ENCODE measurements at places on chromosomes 2 and 18.

GRCh38 chr2:205681401-205682238, 681 bp upstream of the NRP2 start:
- DNase-seq: no peak

GRCh38 chr2:154375579-154375931, 322.9 kb upstream of the KCNJ3 start:
- no peak for DNase-seq

DNA sequence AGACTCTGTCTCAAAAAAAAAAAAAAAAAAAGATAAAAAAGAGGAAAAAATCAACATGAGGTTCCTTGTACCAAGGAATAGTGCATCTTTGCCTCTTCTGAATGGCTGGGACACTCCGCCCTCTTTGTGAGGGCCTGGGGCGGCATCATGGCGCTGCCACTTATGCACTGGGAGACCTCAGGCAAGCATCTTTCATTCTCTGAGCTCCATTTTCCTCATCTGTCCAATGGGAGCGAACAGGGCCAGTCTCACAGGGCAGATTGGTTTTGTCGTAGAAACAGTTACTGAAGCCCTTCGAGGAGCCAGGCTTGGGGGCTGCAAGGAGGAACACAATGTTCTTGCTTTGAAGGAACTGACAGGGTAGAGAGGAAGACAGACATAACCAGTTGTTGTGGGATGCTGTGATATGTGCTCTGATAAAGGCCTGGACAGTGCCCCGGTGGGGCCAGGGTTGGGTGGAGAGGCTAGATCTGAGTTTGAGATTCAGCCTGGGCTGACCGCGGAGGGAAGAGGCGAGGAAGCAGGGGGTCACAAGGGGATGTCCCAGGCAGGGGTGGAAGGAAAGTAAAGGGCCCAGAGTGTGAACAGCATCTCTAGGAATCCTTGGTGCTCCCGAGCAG, 14.1 kb downstream of the ZFP36L2 start:
- DNase-seq: no peak

- no peak for DNase-seq
These were observed 282.4 kb upstream of the CHAC2 start for GRCh38 chr2:53485021-53485728.

DNA sequence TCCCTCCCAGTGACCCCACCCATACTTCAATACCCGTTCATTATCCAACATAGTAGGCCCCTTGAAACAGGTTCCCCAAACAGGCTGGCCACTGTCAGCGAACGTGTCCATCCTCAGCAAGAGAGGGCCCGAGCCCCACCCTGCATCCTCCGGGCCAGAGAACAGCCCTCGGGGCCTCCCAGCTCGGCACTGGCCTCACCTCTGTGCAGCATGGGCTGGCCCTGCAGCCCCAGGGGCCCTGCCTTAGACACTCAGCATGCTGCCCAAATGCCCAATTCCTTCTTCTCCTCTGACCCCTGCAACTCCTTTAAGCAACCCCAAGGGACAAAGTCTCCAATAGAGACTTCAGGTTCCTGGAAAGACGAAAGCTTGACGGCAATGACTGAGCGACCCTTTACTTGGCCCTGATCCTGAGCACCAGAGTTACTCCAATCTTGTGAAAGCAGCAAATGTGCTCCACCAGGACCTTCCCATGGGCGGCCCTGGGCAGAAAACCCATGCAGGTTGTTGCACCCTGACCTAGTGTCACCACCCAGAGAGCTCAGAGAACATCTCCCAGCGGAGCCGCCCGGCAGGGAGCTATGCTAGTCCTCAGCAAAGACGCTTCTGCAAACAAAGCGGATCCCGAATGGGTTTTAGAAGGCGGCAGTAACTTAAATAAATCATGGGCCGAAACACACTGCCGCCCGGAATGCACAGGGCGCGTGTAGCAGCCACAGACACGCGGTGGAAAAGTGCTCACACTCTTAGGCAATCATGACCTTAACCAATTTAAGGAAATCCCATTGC, 782 bp downstream of the COL6A3 start:
- DNase-seq: no peak

DNA sequence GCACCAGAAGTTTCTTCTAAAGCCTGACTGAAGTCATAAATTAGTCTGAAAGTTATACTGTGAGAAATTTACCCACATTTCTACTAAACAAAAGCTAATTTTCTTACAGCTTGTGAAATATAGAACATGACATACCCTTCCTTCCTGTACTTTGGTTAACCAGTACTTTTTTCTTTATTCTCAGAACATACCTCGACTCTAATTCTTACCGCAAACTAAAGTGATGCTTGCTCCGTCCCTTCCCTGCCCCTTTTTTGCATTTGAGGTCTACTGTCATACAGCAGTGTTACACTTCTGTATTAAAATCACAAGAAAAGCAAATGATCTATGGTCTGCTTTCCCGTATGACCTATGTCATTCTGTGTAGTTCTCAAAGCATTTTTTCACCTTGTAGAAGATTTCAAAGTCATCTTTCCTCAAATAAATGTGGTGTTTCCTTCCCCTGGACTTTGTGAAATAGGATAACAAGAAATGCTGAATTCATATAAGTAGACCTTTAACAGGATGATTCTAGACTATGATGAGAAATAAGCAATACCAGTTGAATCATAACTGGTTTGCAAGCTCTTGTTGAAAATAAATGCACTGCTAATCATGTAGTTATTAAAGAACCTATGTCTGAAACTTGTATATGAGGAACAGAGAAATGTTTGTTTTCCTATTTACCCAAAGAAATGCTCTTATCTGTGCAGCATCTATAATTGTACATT, 30.4 kb downstream of the CYTIP start:
- DNase-seq: peak; percentile 49

DNA sequence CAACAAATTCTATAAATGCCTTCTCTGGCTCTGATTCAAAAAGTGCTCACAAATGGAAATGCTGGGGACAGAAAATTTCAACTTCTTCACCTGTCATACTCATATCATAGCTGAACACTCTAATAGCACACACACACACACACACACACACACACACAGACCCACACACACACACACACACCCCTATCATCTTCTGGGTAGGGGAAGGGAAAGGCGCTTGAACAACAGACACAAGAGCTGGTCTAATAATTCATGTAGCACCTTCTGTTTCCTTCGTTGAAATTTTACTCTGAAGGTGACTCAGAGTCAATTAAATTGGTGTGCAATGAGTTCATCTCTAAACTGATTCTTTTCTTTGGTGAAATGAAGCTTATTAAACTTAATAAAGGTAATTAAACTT, 32.9 kb downstream of the CD28 start:
- DNase-seq: no peak

- no peak for DNase-seq
These were observed 59.3 kb upstream of the OTOF start for GRCh38 chr2:26537069-26537825.

DNA sequence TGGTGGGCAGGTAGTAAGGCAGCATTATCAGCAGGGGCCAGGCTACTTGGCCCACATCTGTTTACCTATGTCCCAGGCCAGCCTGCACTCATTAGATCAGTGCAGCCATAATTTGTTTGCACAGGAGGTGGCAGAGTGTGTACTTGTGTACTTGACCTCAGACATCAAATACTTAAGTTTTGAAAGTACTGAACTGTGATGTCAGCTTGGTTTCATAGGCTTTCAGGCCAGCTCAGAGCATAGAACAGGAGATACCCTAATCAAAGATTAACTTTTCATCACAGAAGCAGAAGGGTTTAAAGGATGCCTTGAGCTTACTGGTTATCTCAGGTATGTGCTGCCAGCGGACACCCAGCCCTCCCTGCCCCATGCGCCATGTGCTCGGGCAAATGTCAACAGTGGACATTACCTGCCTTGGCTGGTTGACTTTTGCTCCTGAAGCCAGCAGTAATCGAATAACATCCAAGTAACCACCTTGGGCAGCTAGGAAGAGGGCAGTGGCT, 33.2 kb downstream of the ANKRD29 start:
- DNase-seq: no peak

- DNase-seq: no peak
These were observed 55.5 kb downstream of the MARCHF4 start for GRCh38 chr2:216316743-216317142.

DNA sequence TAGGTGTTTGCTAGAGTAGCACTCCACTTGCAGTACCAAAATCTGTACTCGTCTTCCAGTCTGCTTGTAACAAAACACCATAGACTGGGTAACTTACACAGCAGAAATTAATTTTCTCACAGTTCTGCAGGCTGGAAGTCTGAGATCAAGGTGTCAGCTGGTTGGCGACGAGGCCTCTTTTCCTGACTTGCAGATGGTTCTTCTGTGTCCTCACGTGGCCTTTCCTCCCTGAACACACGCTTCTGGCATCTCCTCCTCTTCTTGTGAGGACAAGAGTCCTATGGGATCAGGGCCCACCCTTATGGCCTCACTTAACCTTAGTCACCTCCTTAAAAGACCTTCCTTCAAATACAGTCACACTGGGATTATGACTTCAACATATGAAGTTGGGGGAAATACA, 493.5 kb upstream of the MYT1L start:
- DNase-seq: no peak

DNA sequence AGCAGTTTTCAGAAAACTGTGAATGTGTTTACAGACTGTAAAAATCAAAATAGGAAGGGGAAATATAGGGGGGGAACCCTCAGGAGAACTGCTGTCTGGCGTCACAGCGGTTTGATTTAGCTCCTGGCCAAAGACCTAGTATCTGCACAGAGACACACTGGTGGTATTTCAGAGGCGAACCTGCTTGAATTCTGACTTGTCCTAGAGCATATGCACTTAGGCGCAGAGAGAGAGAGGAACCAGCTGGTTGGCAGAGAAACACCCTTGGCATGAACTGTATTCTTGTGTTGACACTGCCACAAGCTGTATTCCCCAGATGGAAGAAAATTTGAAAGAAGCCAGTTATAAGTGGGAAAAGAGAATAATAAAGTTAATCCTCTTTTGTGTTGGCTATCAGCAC, 506.5 kb upstream of the NRP2 start:
- no peak for DNase-seq

Measured in activated CD4-positive, alpha-beta T cell treated with anti-CD3 and anti-CD28 coated beads for 24 hours (primary cell).